Stimulated activated CD8-positive, alpha-beta memory T cell treated with anti-CD3 and anti-CD28 coated beads, Interleukin-7, amount 100 ng/mL, for 1 hour (primary cell): ENCODE measurements at places on chromosomes 1 and 21.

DNA sequence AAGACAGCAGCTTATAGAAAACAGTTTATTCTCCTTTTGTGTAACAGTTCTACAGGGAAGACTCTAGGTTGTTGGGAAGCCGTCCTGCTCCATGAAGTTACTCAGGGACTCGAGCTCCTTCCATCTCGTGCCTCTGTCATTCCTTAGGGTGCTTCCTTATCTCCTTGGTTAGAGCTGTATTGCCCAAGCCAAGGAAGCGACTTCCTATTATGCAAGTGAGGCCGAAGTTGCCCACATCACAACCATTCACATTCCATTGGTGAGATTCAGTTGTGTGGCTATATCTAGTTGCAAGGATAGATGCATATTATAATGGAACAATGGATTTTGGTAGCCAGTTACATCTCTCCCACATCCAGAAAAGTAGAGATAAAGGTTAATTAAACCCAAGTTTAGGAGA, 9.0 kb downstream of the GSTM5 start:
- no peak for DNase-seq

DNA sequence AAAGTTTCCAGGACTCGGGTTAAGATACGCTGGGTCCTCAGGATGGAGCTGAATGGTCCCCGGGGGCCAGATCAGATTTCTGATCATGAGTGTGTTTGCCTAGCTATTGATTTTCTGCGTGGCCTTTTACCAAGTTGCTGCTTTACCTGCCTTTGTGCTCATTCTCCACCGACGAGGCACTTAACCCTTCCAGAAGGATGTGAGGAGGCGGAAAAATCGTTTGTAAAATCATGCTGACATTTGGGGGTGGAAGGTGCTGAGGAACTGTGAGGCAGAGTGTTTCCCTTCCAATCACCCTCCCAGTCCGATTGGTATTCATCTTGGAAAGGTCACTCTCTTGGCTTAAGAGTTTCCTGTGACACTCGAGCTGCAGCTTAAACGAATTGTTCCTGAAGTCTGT, 337.1 kb upstream of the KAZN start:
- no peak for DNase-seq

- no peak for DNase-seq
These were observed 287.5 kb downstream of the ASTN1 start for GRCh38 chr1:176876966-176877515.

- DNase-seq, result no peak
These were observed 17.2 kb upstream of the SPEN start for GRCh38 chr1:15830258-15830657.

- DNase-seq, result no peak
These were observed 1.8 kb upstream of the CSMD2 start for GRCh38 chr1:34166625-34167361.

DNA sequence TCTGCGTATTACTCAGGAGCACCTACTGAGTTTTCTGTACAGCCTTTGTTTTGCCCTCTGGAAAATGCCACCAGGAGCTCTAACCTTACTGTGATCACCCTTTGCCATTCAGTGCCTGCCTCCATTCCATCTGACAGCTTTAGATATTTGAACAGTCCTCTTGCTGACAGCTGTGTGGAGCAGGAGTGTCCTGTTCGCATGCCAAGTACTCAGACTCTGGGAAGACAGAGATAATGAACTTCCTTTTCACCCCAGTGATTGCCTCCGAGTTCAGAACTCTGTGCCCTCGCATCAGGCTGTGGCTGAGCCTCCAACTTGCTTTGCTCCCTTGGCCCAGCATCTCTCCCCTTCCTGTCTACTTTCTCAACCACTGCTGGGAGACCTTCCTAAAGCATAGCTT, 74.0 kb downstream of the CACNA1E start:
- DNase-seq, result no peak

DNA sequence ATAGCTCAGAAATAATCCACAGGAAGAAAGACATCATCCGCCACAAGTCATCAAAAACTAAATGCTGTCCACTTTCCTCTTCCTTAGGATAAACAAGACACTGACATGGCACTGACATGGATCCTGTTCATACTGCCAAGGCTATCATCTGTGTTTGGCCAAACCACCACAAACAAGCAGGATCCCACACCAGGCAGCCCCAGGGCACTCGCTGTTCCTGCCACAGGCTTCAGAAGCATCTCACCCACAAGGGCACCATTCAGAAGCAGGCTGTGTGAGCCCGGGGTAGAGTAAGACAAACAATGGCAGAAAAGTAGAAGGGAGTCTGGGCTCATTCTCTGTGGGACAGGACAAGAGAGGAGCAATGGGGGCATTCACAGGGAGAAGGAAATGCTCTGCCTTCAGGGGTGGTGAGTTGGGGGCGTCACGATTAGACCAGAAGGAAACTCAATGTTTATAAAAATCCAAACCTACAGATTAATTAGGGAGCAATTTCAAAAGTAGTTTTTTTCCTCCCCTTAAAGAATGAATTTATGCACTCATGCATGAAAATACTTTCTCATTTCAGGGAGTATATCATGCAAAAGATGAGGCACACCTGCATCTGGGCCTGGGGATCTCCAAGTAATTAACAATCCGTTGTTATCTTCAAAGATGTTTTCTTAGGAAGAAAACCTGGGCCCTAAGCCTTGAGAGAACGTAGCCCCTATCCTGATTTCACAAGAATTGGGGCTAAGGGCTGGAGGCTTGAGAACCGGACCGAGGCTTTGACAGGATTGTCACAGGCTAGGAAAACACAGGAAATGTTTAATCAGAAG, 43.3 kb upstream of the ATP1A1 start:
- DNase-seq, result no peak

DNA sequence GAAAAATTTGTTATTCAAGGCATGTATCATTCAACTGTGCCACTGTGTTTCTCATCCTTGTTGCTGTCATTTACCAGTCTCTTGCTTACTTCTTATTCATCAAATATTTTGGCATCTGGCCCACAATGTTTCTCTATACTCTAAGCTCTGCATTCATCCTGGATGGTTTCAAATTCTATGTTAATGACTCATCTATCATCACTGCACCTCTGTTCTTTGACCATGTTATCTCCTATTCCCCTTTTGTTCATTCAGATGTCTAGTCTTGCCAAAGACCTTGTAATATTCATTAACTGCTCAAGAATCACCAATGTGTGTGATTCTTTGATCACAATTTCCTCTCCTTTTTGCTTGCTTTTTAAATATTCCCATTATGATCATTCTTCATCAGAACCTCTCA, 54.6 kb upstream of the PRKACB start:
- DNase-seq, result no peak

GRCh38 chr21:35070436-35070835, 21.3 kb upstream of the RUNX1 start:
- DNase-seq, result no peak

GRCh38 chr1:8423692-8424538, 106.0 kb downstream of the SLC45A1 start:
- DNase-seq, result no peak

DNA sequence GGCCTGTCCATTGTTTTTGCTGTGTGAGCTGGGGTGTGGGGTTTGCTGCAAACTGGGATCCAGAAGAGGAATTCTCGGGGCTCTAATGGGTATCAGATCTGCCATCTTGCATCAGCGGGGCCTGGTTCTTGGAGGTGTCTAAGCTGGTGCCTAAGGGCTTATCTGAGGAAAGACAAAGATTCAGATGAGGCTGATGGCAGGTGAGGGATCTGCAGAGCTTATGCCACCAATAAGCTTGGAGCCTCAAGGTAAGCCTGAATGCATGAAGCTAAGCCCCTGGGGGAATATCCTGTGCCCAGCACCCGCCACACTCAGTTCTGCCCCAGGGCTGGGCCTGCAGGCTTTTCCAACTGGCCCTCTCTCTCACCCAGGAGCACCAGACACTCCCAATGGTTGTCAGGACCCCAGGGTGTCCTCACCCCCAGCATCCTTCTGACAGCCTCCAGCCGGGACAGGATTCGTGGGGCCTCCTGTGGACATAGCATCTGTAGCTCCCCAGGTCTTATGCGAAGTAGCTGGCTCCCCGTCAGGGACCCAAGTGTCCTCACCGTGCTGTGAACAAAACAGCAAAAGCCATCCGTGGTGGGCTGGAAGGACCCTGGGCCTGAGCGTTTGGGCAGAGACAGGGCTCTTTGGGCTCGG, 9.5 kb upstream of the GSTM3 start:
- DNase-seq, result no peak

DNA sequence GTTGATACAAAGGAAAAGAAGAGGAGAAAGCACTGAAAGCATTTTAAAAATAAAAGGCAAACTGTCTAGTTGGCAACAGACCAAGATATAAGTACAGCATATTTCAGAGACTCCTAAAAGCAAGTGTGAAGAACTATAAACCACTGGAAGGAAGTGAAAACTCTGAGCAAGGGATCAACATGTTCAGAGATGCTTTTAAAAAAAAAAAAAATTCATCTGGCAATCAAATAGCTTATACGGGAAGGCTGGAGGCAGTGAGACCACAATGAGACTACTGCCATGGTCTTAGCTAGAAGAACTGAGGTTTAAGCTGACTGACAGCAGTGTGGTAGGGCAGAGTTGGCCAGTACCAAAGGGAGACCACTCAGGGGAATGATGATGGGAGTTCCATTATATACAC, 124.3 kb downstream of the VAV3 start:
- DNase-seq, result no peak

- DNase-seq, result no peak
These were observed 61.1 kb upstream of the RAB4A start for GRCh38 chr1:229209816-229210215.

DNA sequence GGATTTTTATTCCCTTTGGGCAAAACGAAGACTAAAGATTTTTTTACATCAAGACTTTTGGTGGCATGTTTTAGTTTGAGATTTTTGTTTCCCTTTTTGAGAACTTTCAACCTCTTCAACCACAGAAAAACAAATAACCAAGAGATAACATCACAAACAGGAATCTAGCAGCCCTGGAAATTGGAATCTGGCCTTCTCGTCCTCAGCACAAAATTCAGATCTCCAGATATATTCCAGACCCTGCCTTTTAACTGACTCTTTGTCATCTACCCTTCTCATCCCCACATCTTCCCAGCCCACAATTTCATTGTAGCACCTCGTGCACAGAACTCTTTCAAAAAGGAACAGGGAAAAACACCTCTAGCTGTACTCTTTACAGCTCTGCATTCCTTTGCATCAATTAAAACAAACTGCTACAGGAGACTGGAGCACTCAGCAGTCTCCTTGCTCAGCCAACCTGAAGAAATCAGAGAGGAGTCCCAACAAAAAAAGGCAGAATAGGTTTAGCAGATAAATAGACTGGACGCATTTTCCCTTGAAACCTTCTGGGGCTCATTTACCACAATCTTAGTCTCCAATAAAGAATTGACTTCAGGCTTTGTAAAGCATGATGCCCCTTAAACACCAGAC, 251.0 kb downstream of the TTLL7 start:
- no peak for DNase-seq

GRCh38 chr1:220307607-220308006, 35.4 kb upstream of the RAB3GAP2 start:
- no peak for DNase-seq

- no peak for DNase-seq
These were observed 24.2 kb upstream of the NPPB start for GRCh38 chr1:11882814-11883538.

DNA sequence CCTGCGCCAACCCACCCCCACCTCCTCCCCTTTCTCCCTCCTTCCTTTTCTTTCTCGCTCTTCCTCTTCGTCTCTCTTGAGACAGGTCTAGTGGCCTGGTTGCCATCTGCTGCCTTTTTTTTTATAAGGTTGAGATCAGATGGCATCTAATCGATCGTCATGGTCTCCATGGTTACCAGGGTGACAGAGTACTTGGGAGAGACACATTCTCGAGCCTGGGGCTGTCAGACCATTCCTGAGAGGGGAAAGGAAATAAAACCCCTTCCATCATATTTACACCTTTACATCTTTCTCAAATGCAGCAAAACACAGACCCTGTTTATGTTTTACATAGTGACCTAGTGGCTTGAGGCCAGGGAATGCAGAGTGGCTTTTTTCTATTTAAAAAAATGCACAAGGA, 53.5 kb upstream of the SLC22A15 start:
- no peak for DNase-seq

DNA sequence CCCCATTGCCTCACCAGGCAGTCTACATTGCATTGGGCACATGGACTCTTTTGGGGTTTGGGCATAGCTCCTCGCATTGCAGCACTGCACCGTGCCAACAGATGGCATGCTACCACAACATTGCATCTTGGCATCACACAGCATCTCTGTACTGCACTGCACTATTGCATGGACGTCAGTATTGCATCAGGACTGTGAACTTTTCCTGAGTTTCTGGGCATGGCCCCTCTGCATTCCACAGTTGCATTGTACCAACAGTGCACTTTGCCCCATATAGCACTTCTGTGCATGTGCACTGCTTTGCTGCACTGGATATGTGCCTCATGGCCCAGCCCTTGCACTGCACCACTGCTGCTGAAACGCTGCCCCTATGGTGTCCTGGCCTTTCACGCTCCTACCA, 9.6 kb downstream of the PTPRU start:
- no peak for DNase-seq

GRCh38 chr1:205251576-205251975, 23.8 kb downstream of the TMCC2 start:
- DNase-seq, result no peak

DNA sequence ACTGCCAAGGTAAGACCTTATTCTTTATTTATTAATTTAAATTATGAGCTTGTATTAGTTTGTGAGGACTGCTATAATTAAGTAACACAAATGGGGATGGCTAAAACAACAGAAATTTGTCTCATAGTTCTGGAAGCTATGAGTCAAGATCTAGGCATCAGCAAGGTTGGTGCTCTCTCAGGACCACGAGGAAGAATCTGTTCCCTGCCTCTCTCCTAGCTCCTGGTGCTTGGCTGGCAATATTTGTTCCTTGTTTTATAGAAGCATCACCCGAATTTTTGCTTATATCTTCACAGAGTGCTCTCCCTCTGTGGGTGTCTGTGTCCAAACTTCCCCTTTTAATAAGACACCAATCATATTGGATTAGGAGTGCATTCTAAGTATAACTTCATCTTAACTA, 41.4 kb upstream of the CCDC190 start:
- DNase-seq, result no peak

DNA sequence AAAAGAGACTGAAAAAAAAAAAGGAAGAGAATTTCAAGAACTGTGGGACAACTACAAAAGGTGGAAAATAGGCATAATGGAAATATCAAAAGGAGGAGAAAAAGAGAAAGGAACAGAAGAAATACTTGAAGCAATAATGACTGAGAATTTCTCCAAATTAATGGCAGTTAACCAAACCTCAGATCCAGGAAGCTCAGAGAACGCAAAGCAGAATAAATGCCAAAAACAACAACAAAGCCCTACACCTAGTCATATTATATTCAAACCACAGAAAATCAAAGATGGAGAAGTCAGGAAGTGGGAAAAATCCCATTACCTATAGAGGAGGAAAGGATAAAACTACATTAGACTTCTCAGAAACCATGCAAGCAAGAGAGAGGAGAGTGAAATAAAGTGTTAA, 20.7 kb upstream of the AHCYL1 start:
- DNase-seq, result no peak

GRCh38 chr1:39214021-39214713, 9.7 kb downstream of the MACF1 start:
- no peak for DNase-seq

GRCh38 chr1:7570311-7570710, 200.8 kb upstream of the VAMP3 start:
- no peak for DNase-seq

- DNase-seq, result no peak
These were observed 73.5 kb upstream of the PDC start for GRCh38 chr1:186534401-186534800.
